ENCODE measurements at places on chromosomes 12 and 14.

DNA sequence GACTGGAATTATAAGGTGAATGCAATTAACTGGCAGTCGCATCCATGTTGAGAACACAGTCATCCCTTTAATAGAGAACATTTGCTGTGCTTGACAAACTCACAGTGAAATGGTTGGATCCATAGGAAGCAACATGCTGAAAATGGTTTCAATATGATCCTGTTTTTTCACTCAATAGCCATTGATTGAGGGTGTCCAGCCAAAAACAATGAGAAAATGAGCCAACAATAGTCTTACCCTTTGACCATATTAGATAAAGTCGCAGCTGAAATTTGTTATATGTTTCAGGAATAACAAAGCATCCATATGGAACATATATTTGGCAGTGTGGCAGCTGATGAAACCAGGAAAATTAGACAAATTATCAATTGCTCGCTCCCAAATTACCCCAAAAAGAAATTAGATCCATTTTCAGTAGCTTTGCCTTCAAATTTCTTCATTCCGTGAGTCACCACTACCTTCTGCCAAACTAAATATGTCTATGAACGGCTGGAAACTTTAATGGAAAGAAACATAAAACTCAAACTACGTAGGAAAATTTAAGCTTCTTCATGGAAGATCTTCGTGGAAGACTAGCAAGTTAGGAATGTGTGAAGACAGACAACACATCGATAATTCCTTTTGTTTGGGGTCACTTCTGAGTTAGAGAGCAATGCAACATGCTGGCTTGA lies 17.4 kb downstream of the IGF1 start:
- DNase-seq, result no peak

DNA sequence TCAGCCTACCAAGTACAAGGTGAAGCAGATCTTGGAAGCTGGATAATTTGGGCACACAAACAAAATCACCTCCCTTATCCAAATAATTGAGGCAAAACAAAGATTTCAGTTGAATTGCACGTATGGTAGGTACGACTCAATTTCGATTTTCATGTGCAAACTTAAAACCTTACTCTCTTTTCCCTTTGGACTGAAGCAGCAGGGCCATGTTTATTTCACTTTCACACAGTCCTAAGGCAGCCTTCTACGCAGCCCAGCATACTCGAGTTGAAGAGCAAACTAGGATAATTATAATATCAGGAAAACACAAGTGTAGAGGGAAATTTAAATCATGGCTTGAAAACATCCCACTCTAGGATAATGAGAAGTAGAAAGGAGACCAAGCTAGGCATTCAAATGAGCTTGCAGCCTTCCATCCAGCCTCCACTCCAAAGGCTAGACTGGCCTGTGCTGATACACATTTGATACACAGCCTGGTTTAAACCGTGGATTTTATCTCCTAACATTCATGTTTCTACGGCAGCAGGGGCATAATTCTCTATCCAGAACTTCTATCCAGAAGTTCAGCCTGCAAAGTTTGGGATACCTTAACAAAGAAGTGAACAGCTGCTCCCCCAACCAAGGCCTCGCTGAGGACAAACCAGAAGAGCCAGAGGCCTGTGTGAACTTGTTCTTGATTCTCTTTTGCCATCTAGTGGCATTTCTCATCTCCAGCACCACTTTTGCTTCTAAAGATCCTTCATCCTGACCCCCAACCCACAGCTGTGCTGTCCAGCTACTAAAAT lies 2.4 kb upstream of the RNASE7 start:
- DNase-seq, result peak; percentile 79

- no peak for DNase-seq
Observed at GRCh38 chr12:15038137-15038536, 65.3 kb downstream of the PDE6H start.

- no peak for DNase-seq
Observed at GRCh38 chr14:32744811-32745445, 193.8 kb upstream of the NPAS3 start.

- no peak for DNase-seq
Observed at GRCh38 chr12:121227294-121227693, 17.4 kb downstream of the P2RX4 start.

- peak; percentile 10 for DNase-seq
Observed at GRCh38 chr12:52529417-52529816, 9.2 kb upstream of the KRT5 start.

DNA sequence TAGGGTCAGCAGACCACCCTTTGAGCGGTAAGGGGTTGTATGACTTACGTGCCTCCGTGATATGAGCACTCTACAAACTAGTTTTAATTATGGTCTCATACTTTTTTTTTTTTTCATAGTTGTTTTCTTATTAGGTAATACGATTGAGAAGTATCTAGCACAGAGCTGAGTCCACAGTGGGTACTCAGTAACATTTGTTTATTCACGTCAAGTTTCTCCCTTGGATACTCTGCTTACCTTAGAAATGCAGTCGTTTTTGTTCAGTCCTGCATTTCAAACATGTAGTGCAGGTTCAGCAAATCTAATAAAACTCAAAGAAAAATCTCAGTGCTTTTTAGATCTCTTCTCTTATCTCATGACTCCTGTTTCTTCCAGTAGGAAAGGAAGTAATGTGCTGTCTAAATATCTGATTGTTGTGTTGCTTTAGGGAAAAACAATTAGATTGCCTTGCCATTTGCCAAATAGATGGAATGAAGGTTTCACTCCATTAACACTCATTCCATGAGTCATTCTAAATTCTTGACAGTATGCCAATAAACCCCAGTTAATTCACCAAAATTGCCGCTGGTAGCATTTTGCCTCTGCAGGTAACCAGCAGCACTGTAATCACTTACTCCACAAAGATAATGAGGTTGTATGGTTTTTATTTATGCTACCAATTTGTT lies 118.9 kb downstream of the PTCSC3 start:
- DNase-seq, result no peak

DNA sequence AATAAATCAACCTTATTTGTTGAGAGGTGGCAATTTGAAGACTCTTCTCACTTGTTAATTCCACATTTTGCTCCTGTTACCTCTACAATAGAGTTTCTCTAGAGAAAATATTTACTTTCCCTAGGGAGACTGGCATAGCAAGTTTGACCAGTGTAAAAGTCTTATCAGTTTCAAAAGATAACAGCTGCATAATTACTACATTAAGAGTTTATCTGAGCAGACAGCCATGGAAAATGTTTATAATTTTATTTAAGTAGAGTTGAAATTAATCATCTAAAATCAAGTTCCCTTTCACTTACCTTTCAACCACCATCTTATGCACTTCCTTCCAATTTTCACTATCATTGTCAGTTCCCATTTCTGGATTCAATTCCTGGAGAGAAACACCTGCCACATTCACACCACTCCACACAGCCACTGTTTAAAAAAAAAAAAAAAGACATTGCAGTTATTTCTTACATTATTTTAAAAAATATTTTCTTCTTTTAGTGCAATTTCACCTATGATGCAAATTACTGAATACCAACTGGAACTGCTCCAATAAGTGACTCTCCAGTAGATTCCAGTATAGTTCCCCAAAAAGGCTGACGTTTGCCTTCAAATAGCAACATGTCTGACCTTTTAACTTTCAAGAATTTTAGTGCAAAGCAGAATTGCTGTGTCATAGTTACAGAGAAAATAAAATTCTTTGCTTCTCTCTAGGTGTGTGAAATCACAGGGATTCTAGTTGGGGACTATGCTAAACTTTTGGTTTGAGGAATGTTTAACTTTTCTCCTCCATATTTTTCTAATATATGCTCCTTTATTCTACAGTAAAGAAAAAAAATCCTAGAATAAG lies 19.4 kb downstream of the LDHB start:
- DNase-seq, result no peak

DNA sequence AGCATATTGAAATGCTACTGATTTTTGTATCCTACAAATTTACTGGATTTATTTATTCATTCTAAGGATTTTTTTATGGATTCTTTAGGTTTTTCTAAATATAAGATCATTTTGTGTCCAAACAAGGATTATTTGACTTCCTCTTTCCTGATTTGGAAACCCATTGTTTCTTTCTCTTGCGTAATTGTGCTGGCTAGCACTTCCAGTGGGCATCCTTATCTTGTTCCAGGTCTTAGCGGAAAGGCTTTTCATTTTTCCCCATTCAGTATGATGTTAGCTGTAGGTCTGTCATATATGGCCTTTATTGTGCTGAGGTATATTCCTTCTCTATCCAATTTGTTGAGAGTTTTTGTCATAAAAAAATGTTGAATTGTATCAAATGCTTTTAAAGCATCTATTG lies 57.2 kb upstream of the RHOJ start:
- no peak for DNase-seq

DNA sequence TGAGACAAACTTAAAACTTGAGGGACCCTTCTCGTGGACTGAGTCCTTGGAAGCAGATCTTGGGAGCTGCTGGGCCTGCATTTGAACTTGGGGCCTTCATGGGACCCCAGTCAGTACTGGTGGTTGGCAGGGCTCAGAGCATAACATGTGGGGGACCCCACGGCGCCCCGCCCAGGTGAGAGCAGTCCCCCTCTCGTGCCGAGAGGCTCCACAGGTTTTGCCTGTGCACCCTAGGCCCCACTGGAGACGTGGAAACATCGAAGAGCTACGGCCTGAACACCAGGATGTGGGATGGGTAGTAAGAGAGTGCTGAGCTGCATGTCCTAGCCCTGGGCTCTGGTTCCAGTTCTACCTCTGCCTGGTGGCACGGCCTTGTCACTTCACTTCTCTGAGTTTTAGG lies 84.1 kb downstream of the CACNA1C start:
- DNase-seq, result no peak

GRCh38 chr14:52695481-52696091 lies at the start of gene ERO1A:
TSS of gene ERO1A (minus strand) at chr14:52695558. CDS start at chr14:52695481, 77 bp downstream.
- peak; percentile 87 for DNase-seq

DNA sequence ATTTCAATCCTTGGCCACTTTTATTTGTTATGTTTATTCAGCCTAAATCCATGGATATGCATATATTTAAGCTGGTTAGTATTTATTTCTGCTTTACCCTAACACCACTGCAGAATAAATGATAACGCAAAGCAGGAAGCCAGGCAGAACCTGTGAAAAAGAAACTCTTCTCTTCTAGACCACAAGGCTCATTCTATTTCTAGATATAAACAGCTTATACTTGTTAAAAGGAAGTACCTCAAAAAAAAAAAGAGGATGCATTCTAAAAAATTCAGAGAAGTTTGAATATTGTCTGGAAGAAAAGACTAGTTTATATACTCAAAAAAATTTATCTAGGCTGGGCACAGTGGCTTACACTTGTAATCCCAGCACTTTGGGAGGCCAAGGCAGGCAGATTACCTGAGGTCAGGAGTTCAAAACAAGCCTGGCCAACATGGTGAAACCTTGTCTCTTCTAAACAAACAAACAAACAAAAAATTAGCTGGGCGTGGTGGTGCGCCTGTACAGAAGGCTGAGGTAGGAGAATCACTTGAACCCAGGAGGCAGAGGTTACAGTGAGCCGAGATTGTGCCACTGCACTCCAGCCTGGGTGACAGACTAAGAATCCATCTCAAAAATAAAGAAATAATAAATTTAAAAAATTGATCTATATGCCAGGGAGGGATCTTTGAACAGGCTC lies 55.8 kb downstream of the GALNT4 start:
- no peak for DNase-seq

GRCh38 chr12:46549527-46550265 lies 177.1 kb upstream of the SLC38A2 start:
- no peak for DNase-seq

- DNase-seq, result no peak
Observed at GRCh38 chr12:10310926-10311720, 3.5 kb downstream of the KLRD1 start.

- no peak for DNase-seq
Observed at GRCh38 chr12:13707829-13708228, 273.6 kb downstream of the GRIN2B start.

DNA sequence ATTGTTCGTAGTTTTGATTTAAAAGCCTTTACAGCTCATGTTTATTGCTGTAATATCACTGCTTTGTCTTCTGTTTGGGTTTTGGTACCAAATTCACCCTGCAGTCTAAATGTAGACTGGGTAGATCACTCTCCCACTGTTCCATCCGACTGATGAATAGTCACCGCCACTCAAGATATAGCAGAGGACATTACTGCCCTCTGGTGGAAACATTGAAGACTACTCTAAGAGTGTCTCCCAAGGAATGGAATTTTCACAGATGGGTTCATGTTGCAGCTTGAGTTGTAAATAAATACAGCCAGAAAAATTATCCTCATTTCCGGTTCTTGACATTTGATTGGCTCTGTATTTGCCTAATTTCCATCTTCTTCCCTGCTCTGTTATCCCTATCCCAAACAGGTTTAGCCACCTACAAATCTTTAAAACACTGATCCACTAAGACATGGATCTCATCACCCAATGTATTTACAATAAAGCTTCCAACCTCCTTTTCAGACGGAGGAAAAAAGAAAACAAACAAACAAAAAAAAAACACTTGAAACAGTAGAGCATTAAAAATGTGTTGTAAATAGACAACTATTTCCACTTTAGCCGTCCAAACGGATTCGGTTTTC lies 198.3 kb upstream of the CPNE8 start:
- peak; percentile 63 for DNase-seq

DNA sequence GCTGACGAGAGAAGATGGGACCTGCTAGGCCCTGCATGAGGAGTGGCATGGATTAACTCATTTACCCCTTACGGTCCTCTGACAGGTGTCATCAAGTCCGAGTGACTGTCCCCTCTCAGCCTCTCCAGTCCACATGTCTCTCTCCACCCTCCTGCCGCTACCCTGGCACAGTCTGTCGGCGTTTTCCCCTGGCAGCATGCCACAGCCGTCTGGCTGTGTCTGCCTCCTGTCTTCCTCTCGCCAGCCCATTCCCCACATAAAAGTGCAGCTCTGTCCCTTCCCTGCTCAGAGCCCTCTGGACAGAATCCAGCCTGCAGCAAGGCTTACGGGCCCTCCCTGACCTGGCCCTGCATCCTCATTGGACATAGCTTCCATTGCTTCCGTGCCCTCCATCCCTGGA lies 45.6 kb downstream of the UBE3B start:
- peak; percentile 43 for DNase-seq

- no peak for DNase-seq
Observed at GRCh38 chr14:45902241-45902640, 649.2 kb upstream of the MIS18BP1 start.

DNA sequence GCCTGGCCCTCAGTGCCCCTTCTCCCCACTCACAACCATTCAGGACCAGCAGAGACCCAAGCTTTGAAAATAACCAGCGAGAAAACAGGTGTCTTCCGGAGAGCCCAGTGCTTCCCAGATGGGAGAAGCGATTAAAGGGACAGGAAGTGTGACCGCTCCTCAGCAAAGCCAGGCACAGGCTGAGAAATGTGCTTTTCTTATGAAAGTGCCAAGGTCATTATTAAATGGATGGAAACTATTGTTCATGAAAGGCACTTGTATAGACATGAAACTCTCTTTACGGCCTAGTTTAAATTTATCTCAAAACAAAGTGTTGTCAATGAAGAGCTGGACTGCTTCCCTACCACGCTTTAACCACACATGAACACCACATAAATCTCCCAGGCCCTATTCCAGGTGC lies 210.4 kb downstream of the SPTSSA start:
- DNase-seq, result no peak

- DNase-seq, result peak; percentile 55
Observed at GRCh38 chr12:123995023-123995748, 22.2 kb downstream of the ZNF664 start.

- peak; percentile 29 for DNase-seq
Observed at GRCh38 chr14:49957089-49957852, 64.4 kb downstream of the ARF6 start.
